Esophagus squamous epithelium (tissue), 5 donors: ENCODE measurements at places on chromosomes 4 and X.

- DNase-seq: no peak
These were observed 236.9 kb upstream of the PRKX start for GRCh38 chrX:3950373-3950772.

GRCh38 chr4:25494166-25494565 is 117.1 kb downstream of the ANAPC4 start:
- DNase-seq: no peak

DNA sequence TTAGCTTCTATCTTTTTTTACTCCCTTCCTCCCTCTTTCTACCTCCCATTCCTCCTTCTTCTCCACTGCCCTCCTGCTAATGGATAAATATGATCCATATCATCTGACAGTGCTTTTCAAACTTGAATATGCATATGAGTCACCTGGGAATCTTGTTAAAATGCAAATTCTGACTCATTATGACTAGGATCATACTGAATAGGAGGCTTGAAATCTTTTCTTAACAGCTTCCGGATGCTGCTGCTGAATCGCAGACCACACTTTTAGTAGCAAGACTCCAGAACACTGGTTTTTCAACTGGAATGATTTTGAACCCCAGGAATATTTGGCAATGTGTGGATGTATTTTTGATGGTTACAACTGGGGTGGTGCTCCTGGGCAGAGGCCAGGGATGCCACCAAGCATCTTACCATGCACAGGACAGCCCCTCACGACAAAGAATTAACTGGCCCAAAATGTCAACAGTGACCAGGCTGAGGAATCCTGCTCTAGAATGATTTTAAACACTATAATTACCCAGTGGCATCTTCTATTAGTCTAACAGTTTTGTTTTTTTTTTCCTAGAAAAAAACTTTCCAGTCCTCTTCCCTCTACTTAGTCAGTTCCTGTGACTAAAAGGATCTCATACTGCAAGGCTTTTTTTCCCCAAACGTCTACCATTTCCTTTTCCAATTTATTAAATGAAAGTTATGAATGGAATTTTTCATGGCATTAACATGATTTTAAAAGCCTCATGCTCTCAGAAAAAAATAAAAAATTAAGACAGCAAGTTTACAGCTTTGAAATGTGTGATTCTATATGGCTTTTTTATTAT is 10.6 kb upstream of the PYURF start:
- no peak for DNase-seq

DNA sequence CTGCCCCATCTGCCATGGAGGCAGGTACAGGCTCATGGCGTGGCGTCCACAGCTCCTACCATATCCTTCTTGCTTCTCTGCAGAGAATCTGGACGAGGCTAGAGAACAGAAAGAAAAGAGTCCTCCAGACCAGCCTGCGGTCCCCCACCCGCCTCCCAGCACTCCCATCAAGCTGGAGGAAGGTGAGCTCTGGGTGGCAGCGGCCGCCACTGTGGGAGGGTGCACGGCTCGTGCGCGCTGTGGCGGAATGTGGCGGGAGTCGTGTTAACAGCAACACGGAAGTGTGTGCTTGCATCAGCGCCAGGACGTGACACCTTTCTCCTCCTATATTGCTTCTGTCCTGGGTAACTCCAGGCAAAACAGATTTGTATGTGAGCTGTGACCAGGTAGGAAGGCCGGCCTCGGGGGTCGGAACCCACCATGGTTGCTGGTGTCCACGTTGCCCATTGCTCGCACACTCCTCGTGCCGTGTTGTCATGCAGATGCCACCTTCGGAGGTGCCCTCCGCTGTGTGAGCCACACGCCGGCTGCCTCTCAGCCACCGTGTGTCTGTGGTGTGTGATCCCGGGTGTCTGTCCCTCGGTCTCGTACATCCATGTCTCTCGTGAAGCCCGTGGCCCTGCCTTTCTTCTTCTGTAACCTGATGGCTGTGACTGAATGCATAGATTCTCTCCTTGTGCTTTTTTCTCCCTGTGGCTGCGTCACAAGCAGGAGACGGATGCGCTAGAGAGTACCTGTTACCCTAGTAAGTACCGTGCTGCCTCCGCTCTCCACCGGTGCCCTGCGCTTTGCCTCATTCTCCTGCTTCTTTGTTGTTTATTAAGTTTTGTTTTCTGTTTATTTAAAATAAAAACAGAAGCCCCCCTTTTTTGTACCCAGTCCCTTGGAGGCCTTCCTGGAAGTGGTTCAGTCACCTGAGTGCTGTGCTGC is 37.0 kb downstream of the NOP14 start:
- DNase-seq: no peak

DNA sequence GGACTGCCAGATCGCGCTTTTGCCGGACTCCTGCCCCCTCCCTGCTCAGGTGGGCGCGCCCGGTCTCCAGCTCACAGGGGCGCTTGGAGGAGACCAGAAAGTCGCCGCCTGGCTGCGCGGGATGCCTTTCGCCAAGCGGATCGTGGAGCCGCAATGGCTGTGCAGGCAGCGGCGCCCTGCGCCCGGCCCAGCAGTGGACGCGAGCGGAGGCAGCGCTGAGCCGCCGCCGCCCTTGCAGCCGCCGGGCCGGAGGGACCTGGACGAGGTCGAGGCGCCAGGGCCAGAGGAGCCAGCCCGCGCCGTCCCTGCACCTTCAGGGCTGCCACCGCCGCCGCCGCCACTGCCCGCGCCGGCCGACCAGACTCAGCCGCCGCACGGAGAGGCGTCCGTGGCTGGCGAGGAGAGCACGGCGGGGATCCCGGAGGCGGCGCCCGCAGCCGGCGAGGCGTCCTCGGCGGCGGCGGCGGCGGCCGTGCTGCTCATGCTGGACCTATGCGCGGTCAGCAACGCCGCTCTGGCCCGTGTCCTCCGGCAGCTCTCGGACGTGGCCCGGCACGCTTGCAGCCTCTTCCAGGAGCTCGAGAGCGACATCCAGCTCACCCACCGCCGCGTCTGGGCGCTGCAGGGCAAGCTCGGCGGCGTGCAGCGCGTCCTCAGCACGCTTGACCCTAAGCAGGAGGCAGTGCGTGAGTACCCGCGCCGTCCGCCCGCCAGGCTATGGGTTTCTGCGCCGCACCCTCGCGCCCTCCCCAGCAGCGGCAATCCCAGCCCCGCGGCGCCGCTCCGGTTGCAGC is 834 bp downstream of the NHS start:
- no peak for DNase-seq

GRCh38 chr4:184750926-184751584 is 17.2 kb upstream of the CENPU start:
- no peak for DNase-seq

DNA sequence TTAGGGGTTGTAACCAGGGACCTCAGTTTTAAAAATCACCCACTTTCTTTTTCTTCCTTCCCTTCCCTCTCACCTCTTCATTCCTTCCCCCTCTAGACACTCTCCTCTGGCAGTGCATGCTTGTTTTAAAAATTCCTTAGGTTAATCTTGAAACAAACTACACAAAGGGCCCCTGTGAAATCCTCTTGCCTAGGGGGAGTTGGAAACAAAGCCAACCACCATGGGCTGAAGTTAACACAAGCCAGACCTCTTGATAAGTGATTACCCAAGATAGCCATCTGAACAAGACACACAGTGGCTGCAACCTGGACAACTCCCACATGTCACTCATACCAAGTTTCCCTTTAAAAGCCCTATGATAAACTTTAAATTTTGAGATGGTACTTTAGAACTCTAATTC is 68.9 kb downstream of the TENT5D start:
- no peak for DNase-seq
